Osteoblast (primary cell): ENCODE measurements at places on chromosomes 16 and 17. TPM values are rescaled to one million over a fixed set of nuclear protein-coding genes. Genes with fewer than 3 reads are reported as not detected.

ARL2BP gene
- total RNA-seq, result 85.8 and 88.4 TPM in 2 replicates

DNA sequence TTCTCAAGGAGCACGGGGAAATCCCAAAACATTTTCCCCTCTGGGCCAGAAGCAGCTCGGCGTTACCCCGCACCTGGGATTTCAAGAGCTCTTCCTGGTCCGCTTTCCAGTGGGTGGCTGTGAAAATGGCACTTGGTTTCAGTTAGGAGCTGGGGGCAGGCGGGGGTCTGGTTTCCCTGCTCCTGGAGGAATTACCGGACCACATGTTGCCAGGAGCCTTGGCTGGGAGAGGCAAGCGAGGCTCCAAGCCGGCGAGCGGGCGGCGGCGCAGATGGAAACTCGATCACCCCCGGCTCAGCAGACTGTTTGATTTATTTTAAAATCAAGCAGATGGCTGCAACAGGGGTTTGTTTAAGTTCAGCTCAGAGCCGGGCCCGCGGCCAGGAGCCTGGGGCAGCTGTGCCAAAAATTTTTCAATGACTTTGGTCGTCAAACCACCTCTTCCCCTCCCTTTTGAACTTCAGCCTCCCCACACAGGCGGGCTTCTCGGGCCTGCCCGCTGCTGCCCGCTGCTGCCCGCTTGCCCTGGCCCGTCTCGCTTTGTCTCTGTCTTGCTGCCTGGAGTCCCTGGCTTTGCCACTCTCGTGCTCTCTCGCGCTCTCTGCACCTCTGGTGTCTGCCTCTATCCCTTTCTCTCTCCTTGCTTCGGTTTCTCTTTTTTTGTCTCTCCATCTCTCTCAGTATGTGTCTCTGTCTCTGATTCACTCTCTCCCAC is 108.0 kb upstream of the CIBAR2 start:
- peak; percentile 95 for DNase-seq
- no peaks in the 10 kb centered on the region for H3K36me3 ChIP-seq
- peaks cover 11% of the 10 kb centered on the region for H3K4me1 ChIP-seq
- no peaks in the 10 kb centered on the region for H3K27me3 ChIP-seq
- peak overlapping the region; percentile 65 for H3K4me3 ChIP-seq

OR4D1 gene
- total RNA-seq, result not detected in 2 replicates

GRCh38 chr17:3923466-3924190 is 7.4 kb upstream of the P2RX1 start:
- peaks cover 3% of the 10 kb centered on the region for H3K27me3 ChIP-seq
- no peak overlapping the region for H3K4me3 ChIP-seq
- H3K27ac ChIP-seq, result no peak overlapping the region
- no peaks in the 10 kb centered on the region for H3K4me1 ChIP-seq

DNA sequence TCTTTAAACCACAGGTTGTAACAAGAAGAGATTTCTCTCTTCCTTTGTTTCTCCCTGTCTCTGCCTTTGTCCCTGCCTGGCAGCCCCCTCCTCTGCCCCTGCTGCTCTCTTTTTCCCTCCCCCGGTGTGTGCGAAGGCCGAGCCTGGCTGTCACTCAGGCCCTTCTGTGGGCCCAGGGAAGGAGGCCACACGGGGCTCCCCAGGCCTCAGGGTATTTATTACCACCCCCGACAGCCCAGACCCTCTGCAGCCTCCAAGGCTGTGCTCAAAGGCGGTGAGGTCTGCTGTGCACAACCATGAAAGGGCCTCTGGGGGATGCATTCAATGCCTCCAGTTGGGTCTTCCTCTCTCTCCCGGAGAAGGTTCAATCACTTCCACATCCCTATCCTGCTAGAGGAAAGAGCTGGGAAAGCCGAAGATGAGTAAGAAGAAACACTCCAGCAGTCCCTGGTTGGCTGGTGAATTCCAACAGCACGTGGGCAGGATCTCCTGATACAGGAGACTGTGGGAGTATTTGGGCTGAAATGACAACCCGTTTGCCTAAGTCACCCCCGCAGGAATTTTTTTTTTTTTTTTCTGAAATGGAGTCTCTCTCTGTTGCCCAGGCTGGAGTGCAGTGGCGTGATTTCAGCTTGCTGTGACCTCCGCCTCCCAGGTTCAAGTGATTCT is 34.2 kb downstream of the ZNF423 start:
- H3K36me3 ChIP-seq, result no peaks in the 10 kb centered on the region
- peaks cover 3% of the 10 kb centered on the region for H3K27me3 ChIP-seq
- DNase-seq, result peak; percentile 74
- H3K4me3 ChIP-seq, result no peak overlapping the region
- H3K27ac ChIP-seq, result no peak overlapping the region

ATP2C2 gene
- total RNA-seq, result not detected in 2 replicates

RRAD gene
- total RNA-seq, result 3.2 and 4.3 TPM in 2 replicates

GRCh38 chr17:62070900-62071299 is 5.8 kb upstream of the MED13 start:
- DNase-seq, result no peak
- no peaks in the 10 kb centered on the region for H3K27me3 ChIP-seq
- no peaks in the 10 kb centered on the region for H3K36me3 ChIP-seq
- H3K4me1 ChIP-seq, result no peaks in the 10 kb centered on the region
- no peak overlapping the region for H3K27ac ChIP-seq

PRSS8 gene
- not detected in 2 replicates for total RNA-seq

DNA sequence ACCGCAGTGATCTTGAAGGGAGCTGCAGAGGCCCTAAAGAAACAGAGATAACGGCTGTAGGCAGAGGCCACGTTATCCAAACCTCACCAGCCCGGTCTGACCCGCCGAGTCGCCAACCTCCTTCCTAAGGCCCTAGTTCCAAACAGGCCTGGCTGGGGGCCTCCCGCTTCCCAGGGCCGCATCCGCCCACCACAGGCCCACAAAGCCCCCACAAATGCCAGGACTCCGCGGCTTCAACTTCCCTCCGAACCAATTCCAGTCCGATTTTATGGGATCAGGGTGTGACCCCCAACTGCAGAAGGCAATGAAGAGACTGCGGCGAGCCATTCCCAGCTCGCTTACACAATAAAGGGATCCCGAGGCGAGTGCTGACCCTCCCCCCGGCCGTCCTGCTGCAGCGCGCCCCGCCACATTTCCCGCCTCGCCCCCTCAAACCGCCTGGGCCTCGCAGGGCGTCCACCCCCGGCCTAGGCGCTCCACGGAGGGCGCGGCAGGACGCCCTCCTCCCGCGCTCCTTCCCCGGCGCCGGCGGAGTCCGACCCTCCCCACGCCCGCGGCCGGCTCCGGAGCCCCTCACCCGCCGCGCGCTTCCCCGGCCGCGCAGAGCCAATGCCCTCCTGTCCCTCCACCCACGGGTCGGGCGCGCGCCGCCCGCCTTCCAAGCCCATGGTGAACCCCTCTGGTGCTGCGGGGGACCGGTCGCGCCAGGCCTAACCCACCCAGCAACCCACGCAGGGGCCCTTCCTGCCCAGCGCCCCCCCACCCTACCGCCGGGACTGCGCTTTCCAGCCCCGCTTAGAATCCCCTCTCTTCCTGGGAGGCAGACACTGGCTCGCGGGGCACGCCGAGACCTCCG is 926 bp downstream of the MYH10 start:
- peak overlapping the region; percentile 95 for H3K4me3 ChIP-seq
- peak; percentile 91 for DNase-seq
- H3K27me3 ChIP-seq, result peaks cover 11% of the 10 kb centered on the region
- peaks cover 11% of the 10 kb centered on the region for H3K4me1 ChIP-seq

- no peaks in the 10 kb centered on the region for H3K27me3 ChIP-seq
- peak overlapping the region; percentile 75 for H3K4me3 ChIP-seq
- peak; percentile 97 for DNase-seq
- no peaks in the 10 kb centered on the region for H3K36me3 ChIP-seq
Observed at GRCh38 chr17:17724307-17725010, 43.2 kb downstream of the RAI1 start.

SOST gene
- not detected in 2 replicates for total RNA-seq

- H3K4me1 ChIP-seq, result no peaks in the 10 kb centered on the region
- peaks cover 29% of the 10 kb centered on the region for H3K36me3 ChIP-seq
- H3K27ac ChIP-seq, result no peak overlapping the region
- no peaks in the 10 kb centered on the region for H3K27me3 ChIP-seq
Observed at GRCh38 chr17:44848257-44848795, 643 bp downstream of the HIGD1B start.

GRCh38 chr16:31284926-31285325 is 25.2 kb downstream of the ITGAM start:
- H3K27me3 ChIP-seq, result no peaks in the 10 kb centered on the region

DNA sequence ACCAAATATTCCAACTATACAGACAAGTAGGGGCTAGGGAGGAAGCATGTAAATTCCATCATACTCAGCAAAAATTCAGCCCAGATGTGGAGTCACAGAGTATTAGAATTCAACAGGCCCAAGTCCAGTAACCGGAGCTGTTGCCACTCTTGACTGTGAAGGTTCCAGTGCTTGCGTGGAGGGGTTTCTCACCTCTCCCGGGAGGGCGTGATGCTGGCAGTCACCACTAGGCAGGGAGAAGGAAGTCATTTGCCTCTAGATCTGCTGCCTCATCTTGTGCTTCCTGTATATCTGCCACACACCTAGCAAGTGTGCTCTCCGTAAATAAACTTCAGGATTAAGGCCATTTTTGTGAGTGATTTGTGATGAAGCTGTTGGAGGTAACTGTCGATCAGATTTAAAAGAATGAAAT is 1.0 kb upstream of the CKLF start:
- H3K27ac ChIP-seq, result no peak overlapping the region
- H3K4me1 ChIP-seq, result peaks cover 38% of the 10 kb centered on the region
- no peak for DNase-seq
- no peak overlapping the region for H3K4me3 ChIP-seq
